ENCODE measurements at places on chromosomes 13 and 19.

- DNase-seq, result no peak
Measured at GRCh38 chr19:49489601-49490167, 2.3 kb downstream of the RPL13A start.

DNA sequence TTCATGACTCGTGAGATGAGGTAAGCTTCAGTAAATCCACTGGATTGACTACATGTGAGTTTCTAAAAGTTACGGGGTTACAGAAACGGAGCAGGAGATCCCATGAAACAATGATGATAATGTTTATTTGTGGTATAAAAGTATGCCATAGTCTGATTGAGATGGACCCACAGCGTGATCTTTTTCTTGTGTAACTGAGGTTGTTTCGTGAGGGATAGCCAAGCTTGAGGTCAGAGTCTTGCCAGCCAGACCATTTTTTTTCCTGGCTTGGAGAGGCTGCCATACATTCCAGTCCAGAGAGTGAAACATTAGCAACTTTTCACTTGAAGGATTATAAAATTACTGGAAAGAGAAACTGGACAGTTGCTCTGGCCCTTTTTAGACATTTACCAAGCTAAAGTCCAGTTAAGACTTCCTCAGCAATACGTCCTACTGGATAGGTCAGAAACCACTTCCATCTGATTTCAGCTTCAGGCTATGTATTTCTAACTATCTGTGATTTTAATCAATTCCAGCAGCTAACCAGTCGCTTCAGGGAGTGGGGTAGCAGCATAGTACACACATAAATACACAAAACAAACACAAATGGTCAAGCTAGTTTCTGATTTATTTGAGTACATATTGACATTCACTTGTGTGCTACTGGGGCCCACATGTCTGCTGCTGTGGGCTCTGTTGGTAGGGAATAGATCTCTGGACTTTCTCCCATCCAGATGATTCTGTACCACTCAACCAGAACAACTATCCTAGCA, 194.6 kb downstream of the POSTN start:
- DNase-seq, result peak; percentile 79

DNA sequence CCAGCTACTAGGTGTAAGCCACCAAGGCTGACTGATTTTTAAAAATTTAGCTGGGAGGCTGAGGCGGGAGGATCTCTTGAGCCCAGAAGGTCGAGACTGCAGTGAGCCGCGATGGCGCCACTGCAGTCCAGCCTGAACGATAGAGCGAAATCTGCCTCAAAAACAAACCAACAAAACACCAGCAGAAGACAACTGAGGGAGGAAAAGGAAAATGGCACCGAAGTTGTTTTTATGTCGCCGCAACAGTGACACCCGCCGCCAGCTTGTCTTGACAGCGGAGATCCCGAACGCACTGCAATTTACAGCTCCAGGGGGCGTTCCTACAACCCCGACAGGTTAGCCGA, 298 bp upstream of the FAM98C start:
- no peak for DNase-seq

- DNase-seq, result peak; percentile 60
Measured at GRCh38 chr13:75146436-75146835, 335.5 kb downstream of the TBC1D4 start.

- no peak for DNase-seq
Measured at GRCh38 chr13:110664673-110665072, 41.2 kb downstream of the CARS2 start.

DNA sequence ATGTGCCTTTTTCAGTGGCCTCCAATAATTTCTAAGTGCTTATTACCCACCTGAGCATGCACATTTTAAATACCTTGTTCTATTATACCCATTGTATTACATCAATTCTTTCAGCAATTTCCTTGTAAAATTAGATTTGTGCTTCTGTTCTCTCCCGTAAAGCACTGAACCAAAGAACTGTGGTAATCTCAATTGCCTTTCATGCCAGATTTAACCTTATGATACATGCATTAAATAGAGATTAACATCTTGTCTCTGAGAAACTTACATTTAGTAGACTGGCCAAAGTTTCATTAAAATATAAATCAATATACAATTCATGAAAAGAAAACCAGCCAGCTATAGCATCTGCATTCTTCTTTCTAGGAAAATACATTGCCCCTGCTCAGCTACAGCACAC, 137.2 kb downstream of the EFNB2 start:
- DNase-seq, result no peak

DNA sequence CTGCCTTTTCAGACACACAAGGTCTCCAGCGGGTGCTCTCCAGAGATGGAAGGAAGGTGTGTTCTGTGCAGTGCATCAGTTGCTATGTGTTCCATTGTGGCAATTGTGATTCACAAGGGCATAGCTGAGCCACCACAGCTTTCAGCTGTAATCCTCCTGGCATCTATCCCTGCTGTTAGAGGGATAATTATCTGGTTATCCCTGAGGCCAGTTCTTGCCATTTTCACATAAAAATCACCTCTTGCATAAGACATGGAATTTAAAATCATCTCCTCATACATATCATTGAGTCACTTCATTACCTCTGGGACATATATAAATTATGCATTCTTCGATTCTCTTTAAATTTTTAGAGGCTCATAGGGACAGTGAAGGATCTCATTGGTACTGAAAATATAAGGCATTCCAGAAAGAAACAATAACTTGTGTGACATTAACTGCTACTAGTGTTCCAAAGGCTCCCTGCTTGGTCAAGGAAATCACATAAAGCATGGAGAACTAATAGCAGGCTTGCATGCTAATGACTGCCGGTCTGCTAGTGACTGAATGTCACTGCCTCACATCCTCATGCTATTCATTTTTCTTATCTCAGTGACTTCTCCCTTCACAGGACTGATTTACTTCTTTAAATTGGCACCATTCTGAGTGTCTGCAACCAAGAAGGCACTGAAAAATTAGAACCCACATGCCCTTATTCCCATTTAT, 214.0 kb downstream of the ENOX1 start:
- peak; percentile 88 for DNase-seq

- DNase-seq, result peak; percentile 2
Measured at GRCh38 chr13:88042489-88042888, 371.3 kb downstream of the SLITRK5 start.

DNA sequence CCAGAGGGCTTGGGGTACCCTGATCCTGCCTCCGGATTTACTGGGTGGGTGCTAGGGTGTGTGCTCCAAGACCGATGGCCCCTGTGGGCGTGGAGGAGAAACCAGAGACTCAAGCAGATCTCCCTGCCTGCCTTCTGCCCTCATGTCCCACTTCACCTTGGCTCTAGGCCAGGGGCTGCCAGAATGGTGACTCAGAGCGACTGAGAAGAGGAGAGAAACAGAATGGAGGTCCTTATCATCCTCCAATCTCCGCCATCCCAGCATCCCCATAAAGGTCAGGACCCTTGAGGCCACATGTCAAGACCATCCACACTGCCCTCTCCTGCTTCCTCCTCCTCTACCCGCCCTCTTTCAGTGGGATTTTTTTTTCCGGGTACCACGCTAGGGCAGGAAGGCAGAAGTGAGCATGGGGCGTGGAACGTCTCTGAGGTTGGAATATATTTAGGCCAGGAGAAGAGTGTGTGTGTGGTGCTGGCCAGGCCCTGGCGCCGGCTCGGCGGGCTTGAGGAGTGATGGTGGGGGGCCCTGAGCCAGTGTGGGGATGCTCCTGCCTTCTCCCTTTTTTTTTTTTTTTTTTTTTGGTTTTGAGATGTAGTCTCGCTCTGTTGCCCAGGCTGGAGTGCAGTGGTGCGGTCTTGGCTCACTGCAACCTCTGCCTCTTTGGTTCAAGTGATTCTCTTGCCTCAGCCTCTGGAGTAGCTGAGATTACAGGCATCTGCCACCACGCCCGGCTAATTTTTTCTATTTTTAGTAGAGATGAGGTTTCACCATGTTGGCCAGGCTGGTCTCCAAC, 22.3 kb downstream of the IER2 start:
- peak; percentile 94 for DNase-seq

DNA sequence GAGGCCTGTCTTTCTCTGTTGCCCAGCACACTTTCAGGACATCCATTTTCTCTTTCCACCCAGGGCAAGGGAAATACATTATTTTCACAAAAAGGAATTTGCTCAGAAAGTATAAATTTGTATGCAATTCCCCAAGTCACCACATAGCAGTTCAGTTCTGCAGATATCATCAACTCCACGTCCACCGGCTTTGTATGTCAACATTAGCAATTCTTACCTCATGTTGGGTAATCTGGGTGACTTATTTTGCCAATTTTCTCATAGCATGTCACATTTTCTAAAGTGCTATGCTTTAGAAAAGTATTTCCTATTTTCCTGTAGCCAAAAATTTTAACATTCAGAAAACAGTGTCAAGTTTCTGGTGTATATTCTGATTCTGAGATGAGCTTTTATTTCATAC, 501.8 kb downstream of the EFNB2 start:
- DNase-seq, result no peak

GRCh38 chr13:95623141-95623540, 21.4 kb downstream of the DZIP1 start:
- DNase-seq, result no peak

GRCh38 chr13:19985219-19985556, 26.7 kb downstream of the ZMYM2 start:
- no peak for DNase-seq

GRCh38 chr13:44523146-44524015, 52.7 kb downstream of the TSC22D1 start:
- DNase-seq, result peak; percentile 34

GRCh38 chr13:54077569-54077968, 1049.0 kb downstream of the OLFM4 start:
- DNase-seq, result no peak

- DNase-seq, result no peak
Measured at GRCh38 chr13:100898431-100898830, 223.8 kb upstream of the TMTC4 start.
